ENCODE measurements at places on chromosomes 5 and 9. TPM values are rescaled to one million over a fixed set of nuclear protein-coding genes. Genes with fewer than 3 reads are reported as not detected.

GRCh38 chr5:180026320-180026719, 45.2 kb downstream of the RNF130 start:
- peak overlapping the region; percentile 14 for H3K27ac ChIP-seq
- no peaks in the 10 kb centered on the region for H3K36me3 ChIP-seq

DNA sequence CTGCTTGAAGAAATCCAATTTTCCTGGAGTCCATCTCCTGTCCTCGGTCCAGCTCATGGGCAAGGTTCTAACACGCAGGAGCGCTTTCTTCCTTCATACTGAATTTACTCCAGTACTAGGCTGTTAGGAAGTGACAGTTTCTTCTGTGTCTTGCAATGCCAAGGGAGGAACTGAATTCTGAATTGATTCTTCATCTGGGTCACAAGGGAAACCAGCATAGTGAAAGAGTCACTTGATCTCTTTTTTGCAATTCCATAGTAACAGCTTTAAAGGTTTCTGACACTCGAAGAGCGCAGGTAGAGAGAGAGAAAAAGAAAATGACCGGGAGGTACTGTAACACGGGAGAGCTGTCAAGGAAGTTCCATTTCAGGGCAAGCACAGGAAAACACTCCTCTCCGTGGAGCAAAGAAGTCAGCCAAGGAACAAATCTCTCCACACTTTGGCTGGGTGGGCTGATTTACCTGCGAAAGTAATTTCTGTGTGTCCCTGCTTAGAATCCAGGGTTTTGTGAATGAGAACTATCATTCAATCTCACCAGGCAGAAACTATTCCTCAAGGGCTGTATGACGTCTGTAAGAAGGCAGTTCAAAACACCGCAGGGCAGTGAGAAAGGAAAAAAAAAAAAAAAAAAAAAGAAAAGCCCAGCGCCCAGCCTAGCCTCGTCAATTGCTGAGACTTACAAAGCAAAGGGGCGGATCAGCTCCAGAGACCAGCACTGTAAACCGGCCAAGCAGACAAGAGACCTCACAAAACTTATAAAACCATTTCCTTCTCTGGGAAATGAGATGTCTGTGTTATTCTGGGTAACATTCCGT, 617.8 kb downstream of the PDE4D start:
- no peaks in the 10 kb centered on the region for H3K36me3 ChIP-seq
- H3K4me3 ChIP-seq = peak overlapping the region; percentile 97
- peak; percentile 85 for DNase-seq
- no peaks in the 10 kb centered on the region for H3K27me3 ChIP-seq
- peaks cover 25% of the 10 kb centered on the region for H3K4me1 ChIP-seq

DNA sequence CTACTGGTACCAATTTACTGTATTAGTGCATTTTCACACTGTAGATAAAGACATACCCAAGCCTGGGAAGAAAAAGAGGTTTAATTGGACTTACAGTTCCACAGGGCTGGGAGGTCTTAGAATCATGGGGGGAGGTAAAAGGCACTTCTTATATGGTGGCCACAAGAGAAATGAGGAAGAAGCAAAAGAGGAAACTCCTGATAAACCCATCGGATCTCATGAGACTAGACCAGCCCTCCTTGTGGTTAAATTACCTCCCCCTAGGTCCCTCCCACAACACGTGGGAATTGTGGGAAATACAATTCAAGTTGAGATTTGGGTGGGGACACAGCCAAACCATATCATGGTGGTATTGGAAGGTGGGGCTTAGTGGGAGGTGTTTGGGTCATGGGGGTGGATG, 56.5 kb upstream of the SPDL1 start:
- H3K4me3 ChIP-seq = no peak overlapping the region
- no peak overlapping the region for H3K27ac ChIP-seq
- H3K4me1 ChIP-seq = no peaks in the 10 kb centered on the region
- no peaks in the 10 kb centered on the region for H3K36me3 ChIP-seq
- H3K27me3 ChIP-seq = no peaks in the 10 kb centered on the region

DNA sequence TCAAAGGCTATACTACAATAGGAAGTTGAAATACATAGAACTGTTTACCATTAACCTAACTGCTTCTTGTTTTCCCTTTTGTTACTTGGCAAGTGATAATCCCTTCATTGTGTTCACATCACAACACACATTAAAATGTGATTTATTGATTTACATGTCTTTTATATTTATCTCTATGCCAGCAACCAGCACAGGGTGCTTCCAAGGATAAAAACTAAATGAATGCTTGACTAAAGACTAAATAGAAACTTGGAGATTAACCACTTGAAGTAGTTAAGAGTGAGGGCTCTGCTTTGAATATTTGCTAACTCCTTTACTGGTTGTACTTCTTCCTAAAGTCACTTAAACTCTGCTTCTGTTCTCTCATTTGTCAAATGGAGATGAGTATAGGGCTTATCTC, 1730.6 kb downstream of the EFNA5 start:
- H3K27me3 ChIP-seq = no peaks in the 10 kb centered on the region
- H3K36me3 ChIP-seq = no peaks in the 10 kb centered on the region
- H3K27ac ChIP-seq = no peak overlapping the region
- DNase-seq = no peak

- H3K27ac ChIP-seq = no peak overlapping the region
- no peaks in the 10 kb centered on the region for H3K4me1 ChIP-seq
- no peak for DNase-seq
- H3K4me3 ChIP-seq = no peak overlapping the region
These were observed 334.1 kb upstream of the CD180 start for GRCh38 chr5:67530609-67531255.

GRCh38 chr9:96031366-96031824, 155.9 kb downstream of the ERCC6L2 start:
- no peaks in the 10 kb centered on the region for H3K4me1 ChIP-seq
- no peak overlapping the region for H3K4me3 ChIP-seq
- peaks cover 9% of the 10 kb centered on the region for H3K27me3 ChIP-seq
- no peak overlapping the region for H3K27ac ChIP-seq
- DNase-seq = no peak

GRCh38 chr9:76257311-76257710, 136.9 kb downstream of the RFK start:
- H3K4me1 ChIP-seq = no peaks in the 10 kb centered on the region
- H3K4me3 ChIP-seq = no peak overlapping the region
- H3K27ac ChIP-seq = no peak overlapping the region

GRCh38 chr5:28685794-28686193, 1647.4 kb upstream of the CDH9 start:
- no peak overlapping the region for H3K4me3 ChIP-seq
- H3K36me3 ChIP-seq = no peaks in the 10 kb centered on the region
- no peaks in the 10 kb centered on the region for H3K4me1 ChIP-seq

DNA sequence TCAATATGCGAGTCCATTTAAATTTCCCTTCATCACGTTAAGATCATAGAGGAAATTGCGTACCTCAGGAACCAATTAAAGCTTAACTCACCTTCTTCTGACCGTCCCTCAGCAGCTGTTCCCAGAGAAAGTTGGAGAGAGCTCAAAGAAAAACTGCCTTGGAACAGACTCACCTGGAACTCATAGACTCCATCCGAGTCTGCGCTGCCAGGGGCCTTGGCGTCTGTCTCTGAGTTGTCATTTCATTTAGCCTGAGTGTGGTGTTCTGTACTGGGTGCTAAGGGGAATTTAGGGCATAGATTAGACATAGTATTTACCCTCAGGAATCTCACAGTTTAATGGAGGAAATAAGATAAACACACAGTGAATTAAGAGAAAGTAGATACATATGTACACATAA, 892.7 kb downstream of the TLE1 start:
- no peak overlapping the region for H3K4me3 ChIP-seq
- no peak for DNase-seq
- no peaks in the 10 kb centered on the region for H3K4me1 ChIP-seq
- no peaks in the 10 kb centered on the region for H3K36me3 ChIP-seq
- no peaks in the 10 kb centered on the region for H3K27me3 ChIP-seq
- H3K27ac ChIP-seq = no peak overlapping the region

DNA sequence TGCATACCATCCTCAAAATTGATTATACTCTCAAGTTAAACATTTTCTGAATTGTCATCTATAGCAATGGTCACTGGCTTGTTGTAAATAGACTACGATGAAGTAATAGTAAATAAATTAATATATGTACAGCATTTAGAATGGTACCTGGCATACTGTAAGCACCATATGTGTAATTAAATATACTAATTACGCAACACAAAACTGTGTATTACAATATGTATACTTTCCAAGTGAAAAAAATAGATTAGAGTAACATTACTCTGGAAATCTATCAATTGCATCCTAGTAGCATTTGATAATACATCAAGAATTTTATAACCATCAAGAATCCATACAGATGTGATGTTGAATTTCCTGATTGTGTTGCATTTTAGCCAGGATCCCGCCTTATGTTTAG, 17.2 kb upstream of the ROR2 start:
- no peaks in the 10 kb centered on the region for H3K27me3 ChIP-seq
- H3K36me3 ChIP-seq = no peaks in the 10 kb centered on the region
- no peaks in the 10 kb centered on the region for H3K4me1 ChIP-seq

- H3K27me3 ChIP-seq = no peaks in the 10 kb centered on the region
- H3K4me3 ChIP-seq = no peak overlapping the region
- H3K27ac ChIP-seq = no peak overlapping the region
These were observed 40.9 kb upstream of the IL17B start for GRCh38 chr5:149419859-149420544.

GRCh38 chr9:109252291-109252690, 68.6 kb downstream of the EPB41L4B start:
- H3K36me3 ChIP-seq = no peaks in the 10 kb centered on the region
- H3K4me1 ChIP-seq = peaks cover 14% of the 10 kb centered on the region
- no peak overlapping the region for H3K27ac ChIP-seq

GRCh38 chr5:134124289-134125038, 10.0 kb downstream of the TCF7 start:
- no peak overlapping the region for H3K4me3 ChIP-seq
- no peaks in the 10 kb centered on the region for H3K36me3 ChIP-seq
- no peak for DNase-seq
- no peak overlapping the region for H3K27ac ChIP-seq

GRCh38 chr5:101728933-101729332, 567.2 kb downstream of the SLCO4C1 start:
- no peak overlapping the region for H3K27ac ChIP-seq
- H3K4me3 ChIP-seq = no peak overlapping the region
- H3K4me1 ChIP-seq = no peaks in the 10 kb centered on the region
- H3K27me3 ChIP-seq = no peaks in the 10 kb centered on the region
- no peak for DNase-seq

- no peak for DNase-seq
- H3K27ac ChIP-seq = no peak overlapping the region
- H3K36me3 ChIP-seq = no peaks in the 10 kb centered on the region
- no peak overlapping the region for H3K4me3 ChIP-seq
- peaks cover 3% of the 10 kb centered on the region for H3K4me1 ChIP-seq
- no peaks in the 10 kb centered on the region for H3K27me3 ChIP-seq
These were observed 73.5 kb downstream of the WWC1 start for GRCh38 chr5:168364750-168365550.

GRCh38 chr5:172113036-172113435, 75.0 kb downstream of the STK10 start:
- DNase-seq = no peak
- H3K36me3 ChIP-seq = no peaks in the 10 kb centered on the region
- H3K4me1 ChIP-seq = peaks cover 16% of the 10 kb centered on the region
- H3K4me3 ChIP-seq = no peak overlapping the region
- H3K27ac ChIP-seq = no peak overlapping the region
- no peaks in the 10 kb centered on the region for H3K27me3 ChIP-seq

GRCh38 chr9:128282500-128282899, 6.4 kb downstream of the SWI5 start:
- H3K27me3 ChIP-seq = no peaks in the 10 kb centered on the region
- peak overlapping the region; percentile 37 for H3K27ac ChIP-seq
- peaks cover 23% of the 10 kb centered on the region for H3K4me1 ChIP-seq
- peak; percentile 58 for DNase-seq

DNA sequence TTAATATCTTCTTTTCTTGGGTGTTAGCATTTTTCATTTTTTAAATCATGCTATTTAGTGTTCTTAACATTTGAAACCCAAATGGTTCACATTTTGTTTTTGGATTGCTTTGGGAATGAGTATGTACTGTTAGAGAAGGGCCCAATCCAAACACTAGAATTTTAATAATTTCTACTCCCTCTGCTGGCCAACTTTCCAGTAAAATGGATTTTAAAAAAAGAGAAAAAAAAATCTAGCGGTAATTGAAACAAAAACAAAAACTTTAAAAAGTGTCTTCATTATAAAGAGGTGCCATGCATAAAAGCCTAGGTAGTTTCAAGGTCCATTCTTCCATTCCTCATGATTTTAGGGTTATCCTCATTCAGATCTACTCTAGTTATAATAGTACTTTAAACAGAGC, 32.1 kb upstream of the RICTOR start:
- no peaks in the 10 kb centered on the region for H3K27me3 ChIP-seq
- H3K27ac ChIP-seq = no peak overlapping the region
- DNase-seq = no peak
- H3K4me1 ChIP-seq = peaks cover 13% of the 10 kb centered on the region
- no peak overlapping the region for H3K4me3 ChIP-seq
- H3K36me3 ChIP-seq = no peaks in the 10 kb centered on the region

- no peaks in the 10 kb centered on the region for H3K4me1 ChIP-seq
- DNase-seq = no peak
- peaks cover 4% of the 10 kb centered on the region for H3K36me3 ChIP-seq
These were observed 2.8 kb upstream of the CMYA5 start for GRCh38 chr5:79686799-79687198.

- no peaks in the 10 kb centered on the region for H3K27me3 ChIP-seq
- H3K27ac ChIP-seq = no peak overlapping the region
- DNase-seq = no peak
- no peak overlapping the region for H3K4me3 ChIP-seq
These were observed 7.7 kb upstream of the PTPDC1 start for GRCh38 chr9:94076557-94076956.

- no peak overlapping the region for H3K27ac ChIP-seq
- H3K27me3 ChIP-seq = no peaks in the 10 kb centered on the region
- no peaks in the 10 kb centered on the region for H3K4me1 ChIP-seq
- no peak for DNase-seq
- no peak overlapping the region for H3K4me3 ChIP-seq
- H3K36me3 ChIP-seq = no peaks in the 10 kb centered on the region
These were observed 9.9 kb upstream of the PPP2R2B start for GRCh38 chr5:146888351-146888978.

Gene DMRT3
- total RNA-seq = not detected

Gene ZCCHC7
- total RNA-seq = 17.3 TPM

Gene ARID3C
- total RNA-seq = not detected

Gene INSL6
- not detected for total RNA-seq

Gene GRXCR2
- total RNA-seq = not detected

Gene MACROH2A1
- 147 TPM for total RNA-seq

Gene SPAAR
- total RNA-seq = 24.8 TPM
